ENCODE measurements at places on chromosomes 2 and 18.

- DNase-seq = no peak
Measured at GRCh38 chr2:183125659-183126341, 1.6 kb downstream of the NUP35 start.

- DNase-seq = peak; percentile 36
Measured at GRCh38 chr2:105795575-105795934, 50.8 kb downstream of the NCK2 start.

DNA sequence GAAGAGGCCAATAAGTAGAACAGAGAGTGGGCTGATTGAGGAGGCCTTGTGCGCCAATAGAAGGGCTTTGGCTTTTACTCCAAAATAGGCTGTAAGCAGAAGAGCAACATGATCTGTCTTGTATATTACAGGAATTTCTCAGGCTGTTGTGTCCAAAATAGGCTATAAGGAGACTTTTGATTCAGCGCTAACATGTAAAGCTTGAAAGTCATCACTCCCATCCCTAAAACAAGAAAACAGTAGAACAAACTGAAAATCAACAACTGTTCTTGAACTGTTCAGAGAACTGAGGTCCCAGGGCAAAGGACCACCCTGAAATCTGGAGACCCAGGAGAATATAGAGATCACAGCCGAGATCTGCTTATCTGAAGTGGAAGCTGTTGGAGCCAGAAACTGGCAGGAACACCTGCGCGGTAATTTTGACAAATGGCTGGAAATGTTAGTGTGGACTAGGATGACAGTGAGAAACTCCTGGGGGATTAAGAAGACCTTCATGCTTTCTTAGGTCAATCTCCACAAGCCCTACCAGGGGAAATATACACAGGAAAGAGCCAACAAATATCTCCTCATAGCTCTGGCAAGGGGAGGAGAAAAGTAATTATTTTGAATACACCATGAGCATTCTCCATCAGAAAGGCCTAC lies 258.6 kb downstream of the RBM43 start:
- no peak for DNase-seq

DNA sequence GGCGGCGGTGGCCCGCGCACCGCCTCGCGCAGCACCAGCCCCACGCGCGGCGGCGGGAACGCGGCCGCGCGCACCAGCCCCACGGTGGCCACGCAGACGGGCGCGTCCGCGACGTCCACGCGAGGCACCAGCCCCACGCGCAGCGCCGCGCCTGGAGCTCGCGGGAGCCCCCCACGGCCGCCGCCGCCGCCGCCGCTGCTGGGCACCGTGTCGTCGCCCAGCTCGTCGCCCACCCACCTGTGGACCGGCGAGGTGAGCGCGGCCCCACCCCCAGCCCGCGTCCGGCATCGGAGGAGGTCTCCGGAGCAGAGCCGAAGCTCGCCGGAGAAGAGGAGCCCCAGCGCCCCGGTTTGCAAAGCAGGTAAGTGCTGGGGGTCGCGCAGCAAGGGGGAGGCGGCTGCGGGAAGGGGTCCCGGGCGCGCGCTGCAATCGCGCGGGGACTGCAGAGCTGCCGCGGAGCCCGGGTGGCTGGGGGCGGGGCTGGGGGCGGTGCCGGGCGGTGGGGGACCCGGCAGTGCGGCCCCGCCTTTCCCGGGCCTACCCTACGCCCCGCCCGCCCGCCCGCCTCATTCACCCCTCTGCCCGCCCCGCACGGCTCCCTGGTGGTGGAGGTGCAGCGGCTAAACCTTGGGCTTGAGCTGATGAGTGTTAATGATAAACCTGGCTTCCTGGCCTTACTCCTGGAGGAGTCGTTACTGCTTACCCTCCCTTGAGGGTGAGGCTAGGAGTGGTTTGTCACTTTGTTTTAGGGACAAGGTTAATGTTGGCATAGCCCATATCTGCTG lies 851 bp downstream of the FAM117B start:
- peak; percentile 81 for DNase-seq
